Mammary epithelial cell (primary cell): ENCODE measurements at places on chromosomes 5 and 9.

DNA sequence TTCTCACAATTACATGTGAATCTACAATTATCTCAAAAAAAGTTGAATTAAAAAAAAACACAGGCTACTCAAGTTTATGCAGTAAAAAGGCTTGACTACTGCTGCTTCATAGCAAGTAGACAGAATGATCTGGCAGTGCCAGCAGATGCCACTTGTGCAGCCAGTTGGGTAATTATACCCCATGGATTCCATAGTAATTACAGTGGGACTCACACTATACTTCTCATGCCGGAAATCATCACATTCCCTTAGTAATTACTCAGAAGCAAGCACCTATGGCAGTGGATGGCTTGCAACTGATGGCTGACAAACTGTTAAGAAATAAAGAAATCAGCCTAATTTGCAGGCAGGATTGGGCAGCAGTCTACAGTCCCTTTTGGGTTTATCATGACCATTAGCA, 463.2 kb upstream of the KLF4 start:
- DNase-seq: no peak

DNA sequence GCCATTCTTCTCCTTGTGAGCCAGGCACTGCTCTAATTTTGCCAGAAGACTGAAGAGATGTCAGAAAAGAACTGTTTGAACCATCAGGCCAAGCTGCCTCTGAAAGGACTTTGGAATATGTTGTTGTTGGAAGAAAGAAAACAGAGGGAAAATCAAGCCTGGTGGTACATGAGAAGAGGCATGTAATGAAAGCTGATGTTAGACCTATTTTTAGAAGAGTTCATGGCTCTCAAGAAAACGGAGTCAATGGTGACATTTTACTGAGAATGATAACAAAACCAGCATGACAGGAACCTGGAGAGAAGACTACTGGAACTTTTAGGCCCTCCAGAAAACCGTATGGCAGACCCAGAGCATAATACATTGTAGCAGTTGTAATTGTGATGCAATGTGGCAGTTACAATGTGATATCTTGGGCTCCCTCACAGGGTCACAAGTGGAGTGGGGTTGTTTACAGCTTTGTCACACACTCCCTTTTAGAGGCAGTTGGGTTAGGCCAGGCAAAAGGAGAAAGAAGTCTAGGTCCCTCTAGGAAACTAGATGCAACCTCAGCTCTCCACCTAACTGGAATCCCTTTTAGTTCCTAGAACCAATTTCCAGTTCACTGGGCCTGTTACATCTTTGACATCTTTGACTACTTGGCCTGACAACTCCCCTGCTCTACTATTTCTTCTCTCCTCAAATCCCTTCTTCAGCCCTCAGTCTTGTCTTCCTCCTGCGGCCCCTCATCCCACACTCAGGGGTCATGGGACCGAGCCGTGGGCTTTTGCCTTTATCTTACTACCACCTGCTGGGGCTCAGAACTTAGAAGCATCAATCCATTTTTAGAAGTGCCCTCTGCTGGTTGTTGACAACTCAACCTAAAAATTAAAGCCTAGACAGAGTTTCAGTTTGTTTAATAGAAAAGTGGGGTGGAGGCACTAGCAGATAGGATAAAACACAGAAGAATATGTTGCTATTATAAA, 61.2 kb upstream of the JAK2 start:
- peak; percentile 28 for DNase-seq

- DNase-seq: no peak
Observed at GRCh38 chr5:27963050-27963783, 924.8 kb upstream of the CDH9 start.

DNA sequence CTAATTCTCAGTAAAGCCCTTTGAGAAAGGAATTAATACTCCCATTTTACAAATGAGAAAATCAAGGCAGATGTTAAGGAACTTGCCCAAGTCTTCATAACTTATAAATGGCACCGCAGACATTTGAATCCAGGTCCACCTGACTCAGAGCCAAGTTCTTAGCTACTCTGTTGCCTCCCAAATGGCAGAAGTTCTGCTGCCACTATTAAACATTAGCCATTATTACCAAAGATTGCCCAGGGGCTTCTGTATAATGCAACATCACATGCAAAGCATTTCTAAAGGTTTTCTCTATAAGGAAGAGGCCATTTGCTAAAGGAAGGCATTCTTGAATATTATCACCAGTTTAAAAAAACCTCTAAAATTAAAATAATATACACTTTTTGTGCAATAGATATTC, 28.3 kb downstream of the TPD52L3 start:
- DNase-seq: peak; percentile 37

DNA sequence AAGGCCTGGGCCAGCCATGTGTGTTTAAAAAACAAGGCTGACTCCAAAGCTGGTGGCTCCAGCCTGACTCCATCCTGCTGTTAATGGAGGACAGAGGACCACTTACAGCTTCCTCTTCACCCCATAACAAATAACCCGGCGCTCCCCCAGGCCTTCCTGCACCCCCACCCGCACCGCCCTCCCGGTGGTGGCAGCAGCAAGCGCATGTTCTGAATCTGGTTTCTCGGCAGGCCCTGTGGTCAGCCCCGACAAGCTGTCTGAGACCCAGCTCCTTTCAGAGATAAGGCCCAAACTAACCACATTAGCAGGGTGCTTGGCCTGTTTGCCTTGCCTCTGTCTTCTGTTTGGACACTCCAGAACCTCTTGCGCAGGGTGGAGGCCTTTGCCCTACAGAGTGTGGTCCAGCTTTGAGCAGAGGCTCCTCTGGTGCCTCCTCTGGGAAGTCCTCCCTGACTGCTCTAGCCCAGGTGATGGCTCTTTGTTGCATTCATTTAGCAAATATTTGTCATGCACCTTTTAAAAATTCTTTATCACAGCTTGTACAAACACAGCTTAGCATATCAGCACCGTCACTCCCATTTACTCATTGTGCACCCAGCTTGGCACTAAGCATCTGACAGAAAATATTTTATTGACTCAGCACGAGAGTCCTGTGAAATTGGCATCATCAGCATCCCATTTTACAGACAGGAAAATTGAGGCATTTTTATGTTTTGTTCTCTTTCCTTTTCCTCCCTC, 78.4 kb downstream of the NDFIP1 start:
- no peak for DNase-seq

DNA sequence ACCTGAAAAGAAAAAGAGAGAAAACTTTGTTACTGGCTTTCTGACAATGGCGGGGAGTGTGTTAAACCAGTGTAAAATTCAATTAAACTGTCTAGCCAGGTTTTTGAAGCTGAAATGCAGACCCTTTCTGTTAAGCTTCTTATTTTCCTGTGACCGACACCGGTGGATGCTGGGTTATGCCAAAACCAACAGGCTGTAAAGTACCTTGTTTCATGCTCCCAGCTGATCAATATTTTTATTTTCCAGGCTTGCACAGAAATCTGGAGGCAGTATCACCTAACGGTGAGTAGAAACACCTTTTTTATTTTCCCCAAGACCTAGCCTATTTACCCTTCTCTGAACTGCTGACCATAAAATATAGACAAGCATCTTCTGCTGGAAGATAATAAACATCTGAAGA, 94.9 kb upstream of the GRHPR start:
- DNase-seq: no peak

GRCh38 chr5:143592648-143593047, 189.2 kb upstream of the NR3C1 start:
- no peak for DNase-seq

DNA sequence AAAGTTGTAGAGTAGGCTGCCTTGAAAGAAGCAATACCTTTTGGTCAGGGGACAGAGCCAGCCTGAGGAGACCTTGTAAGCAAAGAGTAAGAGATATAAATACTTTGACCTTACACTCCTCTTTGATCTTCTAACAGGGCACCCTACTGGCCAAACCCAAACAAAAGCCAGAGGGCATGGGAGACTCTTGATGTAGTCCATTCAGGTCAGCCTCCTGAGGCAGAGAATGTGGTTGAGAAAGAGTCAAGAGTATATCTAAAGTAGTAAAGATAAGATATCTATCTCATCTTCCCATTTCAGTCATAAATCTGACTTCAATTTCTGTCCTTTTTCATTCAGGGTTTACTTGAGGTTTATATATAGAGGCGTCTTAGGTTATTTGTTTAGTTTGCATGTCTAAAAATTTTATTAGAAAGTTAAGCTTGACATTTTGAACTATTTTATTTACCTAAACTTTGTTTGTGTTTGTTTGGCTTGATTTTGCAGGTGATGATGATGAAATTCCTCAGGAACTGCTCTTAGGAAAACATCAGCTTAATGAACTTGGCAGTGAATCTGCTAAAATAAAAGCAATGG, 125.7 kb downstream of the NIPBL start:
- DNase-seq: no peak

DNA sequence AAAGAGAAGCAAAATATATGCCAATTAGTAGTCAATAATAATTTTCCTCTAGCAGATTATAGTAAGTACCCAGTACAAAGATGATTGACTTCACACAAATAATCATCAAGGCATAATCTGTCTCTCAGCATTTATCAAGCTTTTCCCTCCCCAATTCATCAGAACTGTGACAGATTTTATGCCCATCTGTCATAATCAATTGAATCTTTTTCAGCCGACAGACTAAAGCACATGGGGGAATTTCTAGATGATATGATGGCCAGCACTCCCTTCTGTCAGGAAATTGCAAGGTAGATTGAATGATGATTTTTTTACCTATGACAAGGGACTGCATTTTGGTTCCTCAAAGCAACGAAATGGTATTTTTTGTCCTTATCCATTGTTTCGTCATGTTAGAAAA, 227.1 kb upstream of the CYLC2 start:
- DNase-seq: no peak

- DNase-seq: no peak
Observed at GRCh38 chr9:123350590-123351310, 5.2 kb upstream of the CRB2 start.

DNA sequence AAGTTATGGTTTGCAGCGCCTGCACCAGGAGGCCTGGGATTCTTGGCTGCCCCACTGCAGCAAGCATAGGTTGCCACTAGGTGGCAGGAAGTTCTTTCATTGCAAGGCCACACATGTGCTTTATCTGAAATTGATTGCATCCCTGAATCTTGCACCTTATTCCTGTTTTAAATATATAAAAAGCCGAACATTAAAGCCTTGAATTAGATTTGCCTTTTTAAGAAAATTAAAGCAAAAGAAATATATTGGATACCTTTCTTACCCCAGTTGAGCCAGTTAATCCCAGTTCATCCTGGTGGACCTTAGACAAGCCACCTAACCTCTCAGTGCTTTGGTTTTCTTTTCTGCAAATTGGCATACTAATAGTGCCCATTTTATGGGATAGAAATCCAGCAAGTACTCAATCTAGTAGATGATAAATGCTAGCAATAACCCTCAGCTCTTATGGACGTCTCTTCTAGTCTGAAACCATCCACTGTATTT, 6.3 kb upstream of the TRMT10B start:
- peak; percentile 41 for DNase-seq

GRCh38 chr9:20125727-20126126, 336.9 kb upstream of the SLC24A2 start:
- DNase-seq: no peak

GRCh38 chr9:136525841-136526499, 19.9 kb downstream of the NOTCH1 start:
- no peak for DNase-seq

- DNase-seq: no peak
Observed at GRCh38 chr5:135835766-135836165, 1.3 kb downstream of the SLC25A48 start.

GRCh38 chr5:16108418-16108817, 71.2 kb downstream of the MARCHF11 start:
- no peak for DNase-seq

DNA sequence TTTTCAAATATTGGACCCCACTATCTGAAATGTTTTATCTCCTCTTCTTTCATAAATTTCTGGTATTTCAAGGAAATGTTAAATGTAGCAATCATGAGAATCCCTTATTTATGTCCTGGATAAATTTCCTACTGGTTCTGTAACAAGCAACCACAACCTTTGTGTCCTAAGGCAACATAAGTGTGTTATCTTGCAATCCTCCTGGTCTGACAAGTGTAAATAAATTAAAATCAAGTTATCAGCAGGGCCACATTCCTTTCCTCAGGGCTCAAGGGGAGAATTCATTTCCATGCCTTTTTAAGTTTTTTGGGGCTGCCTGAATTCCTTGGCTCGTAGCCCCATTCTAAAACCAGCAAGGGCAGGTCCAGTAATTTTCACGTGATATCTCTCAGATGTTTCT, 83.2 kb downstream of the CDH9 start:
- DNase-seq: no peak

DNA sequence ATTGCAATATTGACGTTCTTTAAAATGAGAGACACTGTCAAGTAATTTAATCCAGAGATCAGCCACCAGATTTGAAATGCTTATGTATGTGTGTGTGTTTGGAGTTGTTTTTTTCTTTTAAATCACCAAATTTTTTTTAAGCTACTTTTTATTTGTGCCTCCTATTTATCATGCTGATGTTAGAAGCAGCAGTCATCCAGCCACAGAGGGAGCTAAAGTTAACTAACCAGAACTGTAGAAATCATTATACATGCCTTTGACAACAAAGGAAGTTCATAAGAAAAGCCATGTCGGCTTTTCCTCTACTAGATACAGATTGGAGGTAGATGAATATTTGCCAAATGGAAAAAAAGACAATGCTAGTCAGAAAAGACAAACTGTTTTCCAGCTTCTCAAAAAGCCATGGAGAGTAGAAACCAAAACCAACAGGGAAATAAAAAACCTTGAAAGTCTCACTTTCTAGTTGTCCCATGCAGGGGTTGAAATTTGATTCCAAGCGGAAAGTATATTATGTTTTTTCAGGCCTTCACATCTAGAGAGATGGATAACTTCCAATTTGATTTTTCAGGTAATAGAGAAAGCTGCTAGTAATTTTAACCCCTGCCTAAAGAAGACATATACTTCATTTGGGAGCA, 4.5 kb downstream of the PURA start:
- no peak for DNase-seq

- DNase-seq: no peak
Observed at GRCh38 chr9:17052626-17053025, 82.2 kb upstream of the CNTLN start.
